ENCODE measurements at places on chromosomes 1 and 21.

- DNase-seq, result no peak
Observed at GRCh38 chr1:219555806-219556205, 57.1 kb downstream of the ZC3H11B start.

DNA sequence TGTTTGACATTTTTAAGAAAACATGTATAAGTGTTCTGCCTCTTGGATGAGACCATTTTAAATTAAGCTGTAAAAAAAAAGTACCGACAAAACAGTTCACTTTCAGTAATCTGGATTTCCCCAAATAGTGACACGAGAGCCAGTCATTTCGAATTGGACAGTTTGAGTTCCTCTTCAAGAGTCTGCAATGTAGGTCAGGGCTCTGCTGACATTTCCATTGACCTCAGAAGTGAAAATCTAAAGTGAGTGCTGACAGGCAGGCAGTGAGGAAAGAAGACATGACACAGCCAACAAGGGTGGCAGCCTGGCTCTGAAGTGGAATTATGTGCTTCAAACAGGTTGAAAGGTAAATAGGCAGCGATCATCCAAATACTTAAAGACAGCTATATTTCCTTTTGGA, at the start of gene IL23R:
IL23R (plus strand) TSS at position 259 of the 400 bp plus-strand sequence. CDS start 1,667 bp downstream, outside the sequence.
- DNase-seq, result no peak

- no peak for DNase-seq
Observed at GRCh38 chr1:168910403-168910802, 181.4 kb upstream of the DPT start.

GRCh38 chr1:54332781-54333585, 73.2 kb downstream of the SSBP3 start:
- no peak for DNase-seq

DNA sequence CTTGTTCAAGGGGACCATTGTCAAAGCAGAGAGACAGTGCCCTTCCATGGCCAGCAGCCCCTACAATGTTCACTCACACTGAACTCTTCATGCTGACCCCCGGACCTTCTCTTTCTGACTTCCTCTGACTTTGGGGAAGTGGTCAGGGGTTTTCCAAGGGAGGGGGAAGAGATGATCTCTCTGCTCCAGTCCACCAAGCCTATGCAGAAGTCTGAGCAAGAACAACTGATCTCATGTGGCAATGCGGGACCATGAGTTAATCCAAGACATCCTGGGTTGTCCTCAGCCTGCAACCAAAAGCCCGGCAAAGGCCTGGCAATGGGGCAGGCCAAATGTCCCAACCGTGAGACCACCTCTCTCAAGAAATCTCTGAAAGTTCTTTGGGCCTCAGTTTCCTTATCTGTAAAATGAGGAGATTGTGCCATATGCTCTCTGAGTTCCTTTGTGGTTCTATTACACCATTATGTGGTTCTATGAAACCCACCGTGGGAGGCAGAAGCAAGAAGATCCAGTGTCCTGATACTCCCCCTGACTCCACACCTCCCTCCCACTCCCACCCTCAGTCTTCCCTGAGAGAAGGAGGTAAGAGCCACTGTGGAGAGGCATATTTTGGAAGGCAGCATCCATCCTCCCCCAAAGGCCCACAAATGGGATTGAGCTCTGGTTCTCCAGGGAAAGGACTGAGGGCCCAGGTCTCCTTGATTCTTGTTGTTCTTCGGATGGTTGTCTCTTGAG, 11.8 kb upstream of the ARHGEF2 start:
- no peak for DNase-seq

GRCh38 chr1:54955359-54955758, 25.1 kb upstream of the TMEM61 start:
- no peak for DNase-seq

GRCh38 chr1:175628548-175629317, 114.7 kb downstream of the TNR start:
- DNase-seq, result no peak

- DNase-seq, result no peak
Observed at GRCh38 chr21:34811368-34811767, 142.6 kb downstream of the CLIC6 start.

- no peak for DNase-seq
Observed at GRCh38 chr21:27526451-27526850, 559.6 kb upstream of the ADAMTS5 start.

DNA sequence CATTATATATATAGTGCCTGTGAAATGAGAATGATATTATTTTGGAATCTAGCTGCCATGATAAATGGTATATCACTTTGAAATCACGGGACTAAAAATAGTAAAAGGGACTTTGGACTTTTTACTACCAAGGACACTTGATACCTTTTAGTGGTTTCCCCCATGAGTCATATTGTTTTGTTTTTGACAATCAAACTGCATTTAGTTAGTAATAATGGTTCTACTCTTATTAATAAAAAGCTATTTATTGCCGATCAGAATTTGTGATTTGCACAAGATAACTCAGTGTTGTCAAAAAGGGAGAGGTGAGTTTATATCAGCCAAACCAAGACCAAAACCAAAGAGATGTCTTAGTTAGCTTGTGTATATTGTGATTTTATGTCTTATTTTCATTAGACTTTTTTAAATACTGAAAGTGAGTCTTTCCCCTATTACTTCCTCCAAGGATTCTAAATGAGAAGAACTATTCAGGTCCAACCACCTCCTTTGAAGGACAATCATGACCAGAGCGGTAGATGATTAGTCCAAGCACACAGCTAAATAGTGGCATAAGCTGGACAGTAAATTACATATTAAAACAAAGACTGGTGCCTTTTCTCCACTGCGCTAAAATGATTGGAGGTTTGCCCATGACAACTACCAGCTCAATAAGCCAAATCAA, 281.7 kb upstream of the ESRRG start:
- no peak for DNase-seq

DNA sequence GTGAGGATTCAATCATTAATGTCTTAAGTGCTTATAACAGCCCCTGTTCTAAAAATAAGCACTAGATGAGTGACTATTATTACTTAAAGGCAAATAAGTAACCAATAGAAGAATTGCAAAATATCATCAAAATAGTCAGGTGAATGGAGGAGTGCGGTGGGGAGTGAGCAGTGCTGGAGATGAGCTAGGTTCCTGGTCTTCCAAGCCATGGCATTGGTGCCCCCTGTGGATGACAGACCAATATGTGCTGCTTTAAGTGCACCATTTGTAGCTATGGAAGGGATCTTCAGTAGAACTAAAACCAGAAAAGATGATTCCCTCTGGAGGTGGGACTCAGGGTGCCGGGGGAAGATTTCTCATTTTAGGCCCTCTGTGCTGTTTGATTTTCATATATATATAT, 46.1 kb upstream of the SLC30A1 start:
- DNase-seq, result no peak

GRCh38 chr21:35476621-35477395, 427.7 kb upstream of the RUNX1 start:
- no peak for DNase-seq

GRCh38 chr1:42847721-42848460, 1.5 kb downstream of the ZNF691 start:
- DNase-seq, result no peak

- DNase-seq, result no peak
Observed at GRCh38 chr1:58585166-58585565, 8.1 kb upstream of the TACSTD2 start.

GRCh38 chr1:92536211-92536979, 49.7 kb upstream of the GFI1 start:
- no peak for DNase-seq

DNA sequence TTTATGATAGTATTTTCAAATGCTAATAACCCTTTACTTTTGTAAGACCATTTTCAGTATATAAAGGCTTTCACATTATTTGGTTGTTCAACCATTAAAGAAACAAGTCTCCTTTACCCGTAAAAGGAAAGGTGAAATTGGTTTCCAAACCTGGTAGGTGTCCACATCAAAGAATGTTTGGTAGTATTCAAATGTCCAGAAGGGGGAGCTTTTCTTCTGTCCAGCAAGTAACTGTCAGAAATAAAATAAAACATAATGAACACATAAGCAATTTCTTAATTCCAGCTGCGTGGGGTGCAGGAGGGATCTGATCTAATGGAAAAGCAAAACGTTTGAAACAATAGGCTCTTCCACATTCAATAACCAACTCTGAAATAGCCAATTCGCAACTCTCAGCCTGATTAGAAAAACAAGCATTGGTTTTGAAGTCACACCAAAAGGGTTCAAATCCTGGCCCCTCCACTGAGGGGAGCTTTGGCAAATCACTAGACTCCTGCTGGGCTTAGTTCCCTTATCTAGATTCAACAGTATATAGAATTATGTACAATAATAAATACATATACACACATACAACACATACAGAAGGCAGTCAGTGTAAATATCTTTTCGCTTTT, 11.0 kb downstream of the YIPF1 start:
- DNase-seq, result peak; percentile 29

- DNase-seq, result no peak
Observed at GRCh38 chr1:159142726-159143510, 28.5 kb upstream of the CADM3 start.

GRCh38 chr1:204659056-204659455, 26.5 kb downstream of the LRRN2 start:
- no peak for DNase-seq

DNA sequence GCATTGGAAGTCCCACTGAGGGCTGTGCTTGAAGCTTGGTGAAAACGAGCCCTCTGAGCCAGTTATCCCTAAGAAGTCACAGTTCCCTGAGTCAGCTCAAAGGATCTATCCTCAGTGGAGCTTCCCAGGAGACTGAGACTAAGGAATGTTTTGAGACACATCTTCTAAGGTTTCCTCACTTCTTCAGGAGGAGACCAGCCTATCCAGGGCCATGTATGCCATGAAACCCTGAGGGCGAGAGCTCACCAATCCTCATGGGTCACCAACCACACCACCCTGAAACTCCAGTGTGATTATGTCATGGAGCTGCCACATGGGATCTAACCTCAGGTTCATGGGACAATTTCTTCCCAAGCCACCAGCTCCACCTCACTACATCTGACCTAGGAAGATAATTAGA, 7.6 kb upstream of the TIE1 start:
- DNase-seq, result no peak

GRCh38 chr1:85289207-85289847, 12.9 kb upstream of the BCL10 start:
- no peak for DNase-seq
